Stimulated activated CD8-positive, alpha-beta memory T cell treated with anti-CD3 and anti-CD28 coated beads, Interleukin-12 subunit alpha, Interleukin-12 subunit beta, amount 100 ng/mL, for 1 hour (primary cell): ENCODE measurements at places on chromosomes 13 and 19.

- DNase-seq: no peak
Observed at GRCh38 chr13:82118589-82118988, 1763.7 kb downstream of the SLITRK1 start.

- DNase-seq: no peak
Observed at GRCh38 chr19:3477506-3477905, 2.8 kb downstream of the SMIM24 start.

- DNase-seq: no peak
Observed at GRCh38 chr13:25819856-25820530, 231.8 kb downstream of the SHISA2 start.

GRCh38 chr13:78593652-78594455, 9.5 kb downstream of the POU4F1 start:
- no peak for DNase-seq

DNA sequence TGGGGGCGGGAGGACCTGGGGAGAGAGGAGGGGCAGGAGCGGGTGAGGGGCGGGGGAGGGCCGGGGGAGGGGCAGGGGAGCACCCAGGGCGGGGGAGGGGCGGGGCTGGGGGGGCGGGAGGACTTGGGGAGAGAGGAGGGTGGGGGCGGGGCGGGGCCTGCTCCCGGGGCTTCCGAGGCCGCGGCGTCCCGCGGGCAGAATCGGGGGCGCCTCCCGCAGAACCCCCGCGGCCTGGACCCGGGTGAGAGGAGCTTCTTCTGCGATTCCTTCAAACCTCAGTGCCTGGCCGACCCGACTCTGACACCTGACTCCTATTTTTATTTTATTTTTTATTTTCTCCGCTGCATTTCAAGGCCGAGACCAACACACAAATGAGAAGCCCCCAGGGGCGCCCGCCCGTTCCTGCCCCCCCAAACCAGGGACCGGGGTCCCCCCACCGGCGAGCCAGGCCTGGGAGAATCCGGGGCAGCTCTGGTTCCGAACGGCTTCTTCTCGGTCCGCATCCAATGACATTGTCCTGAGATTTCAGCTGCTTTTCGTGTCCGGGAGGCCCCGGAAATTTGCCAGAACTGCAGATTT, 470 bp upstream of the GRTP1 start:
- DNase-seq: no peak

- no peak for DNase-seq
Observed at GRCh38 chr13:36681894-36682624, 8.2 kb downstream of the SERTM1 start.
